ENCODE measurements at places on chromosomes 6 and 20.

GRCh38 chr6:39166189-39166911, 51.4 kb upstream of the SAYSD1 start:
- DNase-seq: peak; percentile 79

DNA sequence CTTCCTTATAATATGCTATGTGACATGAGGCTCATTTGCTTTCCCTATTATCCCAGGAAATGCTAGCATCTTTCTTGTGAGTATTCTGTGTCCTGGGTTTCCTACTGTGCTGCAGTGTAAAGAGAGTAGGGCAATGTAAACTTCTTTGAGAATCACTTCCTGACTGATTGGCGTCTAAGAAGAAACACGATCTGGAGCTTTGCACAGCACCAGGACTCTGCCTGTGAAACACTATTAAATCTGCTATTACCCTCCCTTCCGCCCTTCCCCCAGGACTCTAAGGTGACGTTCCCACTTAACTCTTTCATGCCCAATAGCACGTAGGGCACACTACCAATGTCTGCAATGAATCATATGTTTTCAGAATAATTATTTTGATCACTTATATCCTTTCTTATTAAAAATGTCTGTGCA, 607.3 kb upstream of the CITED2 start:
- DNase-seq: no peak

DNA sequence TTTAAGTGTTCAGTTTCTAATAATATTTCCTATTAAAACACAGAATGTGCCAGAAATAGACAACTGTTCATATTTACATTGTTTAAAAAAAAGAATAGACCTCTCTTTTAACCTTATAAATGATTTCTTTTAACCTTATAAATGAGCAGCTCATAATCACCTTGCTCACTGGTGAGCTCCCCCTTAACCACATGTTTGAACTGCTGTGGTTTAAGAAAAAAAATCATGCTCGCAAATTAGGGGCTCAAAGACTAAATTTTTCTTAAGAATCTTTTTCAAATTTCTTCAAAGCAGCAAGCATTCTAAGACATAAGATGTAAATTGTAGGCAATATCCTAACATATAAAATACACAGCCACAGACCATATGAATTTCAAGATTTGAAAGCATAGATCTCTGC, 32.8 kb downstream of the FAM8A1 start:
- no peak for DNase-seq

DNA sequence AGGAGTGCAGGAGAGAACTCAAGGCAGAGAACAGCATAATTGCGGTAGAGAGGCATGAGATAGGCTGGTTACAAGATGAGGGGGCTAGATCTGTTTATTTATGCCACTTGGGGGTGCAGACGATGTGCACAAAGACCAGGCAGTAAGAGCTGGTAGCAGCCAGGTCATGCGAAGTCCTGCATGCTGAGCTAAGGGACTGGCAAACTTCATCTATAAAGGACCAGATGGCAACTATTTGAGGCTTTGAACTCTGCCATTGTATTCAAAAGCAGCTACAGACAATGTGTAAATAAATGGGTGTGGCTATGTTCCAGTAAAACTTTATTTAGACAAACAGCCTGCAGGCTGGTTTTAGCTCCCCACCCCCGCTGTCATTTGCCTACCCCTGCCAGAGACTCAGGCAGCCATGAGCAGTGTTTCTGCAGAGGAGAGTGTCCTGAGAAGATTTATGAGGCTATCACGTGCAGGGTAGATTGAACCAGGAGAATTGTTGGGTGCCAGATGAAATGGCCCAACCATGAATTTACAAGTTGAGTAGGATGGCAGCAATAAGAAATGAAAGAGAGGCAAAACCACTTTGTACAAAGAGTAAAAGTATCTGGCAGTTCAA, 253.4 kb upstream of the MOCS1 start:
- DNase-seq: no peak

- no peak for DNase-seq
Observed at GRCh38 chr20:53691060-53691810, 97.6 kb upstream of the ZNF217 start.

- DNase-seq: no peak
Observed at GRCh38 chr6:64012351-64013001, 376.9 kb downstream of the PHF3 start.

- DNase-seq: no peak
Observed at GRCh38 chr6:142482974-142483373, 181.2 kb downstream of the ADGRG6 start.

GRCh38 chr20:55544638-55545037, 460.7 kb downstream of the CBLN4 start:
- DNase-seq: no peak

DNA sequence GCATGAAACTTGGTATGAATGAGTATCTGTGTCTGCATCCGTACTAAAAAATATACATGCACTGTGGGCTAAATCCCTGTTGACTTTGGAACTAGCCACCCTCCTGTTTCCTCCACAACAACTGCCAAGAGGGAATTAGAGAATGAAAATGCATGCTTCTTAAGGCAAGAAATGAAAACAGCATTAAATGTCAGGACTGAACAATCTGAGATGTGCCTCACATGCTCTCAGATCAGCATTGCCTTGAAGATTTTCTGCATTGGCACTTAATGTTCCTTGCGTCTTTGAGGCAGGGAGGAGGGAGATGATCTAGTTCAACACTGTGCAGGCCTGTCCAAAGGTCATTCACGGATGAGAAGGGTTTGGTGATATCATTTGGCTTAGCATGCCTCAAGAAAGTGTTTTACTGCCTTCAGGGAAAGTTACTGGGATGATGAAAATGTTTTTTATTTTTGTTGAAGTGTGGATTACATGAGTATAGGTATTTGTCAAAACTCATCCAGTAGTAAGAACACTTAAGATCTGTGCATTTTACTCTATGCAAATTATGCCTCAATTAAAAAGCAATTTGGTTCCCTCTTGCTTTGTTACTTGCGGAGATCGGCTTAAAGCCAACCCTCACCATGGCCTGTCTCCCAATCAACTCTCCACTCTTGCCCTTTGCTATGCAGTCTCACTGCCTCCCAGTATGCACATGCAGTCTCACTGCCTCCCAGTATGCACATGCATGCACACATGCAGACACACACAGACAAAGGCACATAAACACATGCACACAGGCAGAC, 47.5 kb upstream of the RIN2 start:
- DNase-seq: no peak

DNA sequence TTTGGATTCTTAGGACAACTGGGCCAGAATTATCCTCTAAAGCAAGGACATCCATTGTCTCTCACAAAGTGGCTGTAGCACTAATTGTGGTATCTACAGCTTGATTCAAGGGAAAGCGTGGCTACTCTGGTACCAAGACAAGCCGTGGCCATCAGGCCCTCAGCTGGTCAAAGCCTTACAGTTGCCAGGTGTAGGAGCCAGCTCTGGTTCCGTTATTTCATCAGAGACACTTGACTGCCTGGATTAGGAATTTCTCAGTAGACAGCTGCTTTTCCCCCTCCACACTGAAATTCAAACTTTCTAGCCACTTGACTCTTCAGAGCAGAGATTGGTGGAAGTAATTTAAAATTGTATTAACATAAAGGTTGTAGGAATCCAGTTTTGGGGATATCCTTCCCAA, 104.2 kb downstream of the ANKS1A start:
- no peak for DNase-seq

DNA sequence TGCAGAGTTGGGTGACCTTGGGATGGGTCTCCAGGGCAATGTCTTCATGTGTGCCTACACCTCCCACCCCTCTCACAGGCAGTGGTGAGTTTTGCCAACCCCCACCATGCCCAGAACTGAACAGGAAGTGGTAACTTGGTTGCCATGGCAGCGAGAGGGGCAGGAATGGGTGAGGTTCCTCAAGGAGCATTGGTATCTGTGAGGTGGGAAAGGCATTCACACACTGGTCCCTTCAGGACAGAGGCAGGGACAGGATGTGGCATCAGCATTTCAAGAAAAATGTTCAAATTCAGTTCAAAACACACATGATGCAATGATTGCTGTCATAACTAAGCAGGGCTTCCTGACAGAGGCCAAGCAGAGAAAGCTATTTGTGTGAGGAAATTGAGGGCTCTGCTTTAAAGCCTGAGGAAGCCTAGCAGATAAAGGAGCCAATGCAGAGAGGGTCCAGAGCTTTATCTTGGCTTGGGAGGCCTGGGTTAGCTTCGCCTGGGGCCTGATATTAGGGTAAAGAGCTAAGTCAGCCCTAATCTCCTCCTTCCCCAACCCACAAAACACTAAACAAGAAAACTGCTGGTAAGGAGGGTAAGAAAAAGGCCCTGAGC, 551 bp downstream of the TREML2 start:
- no peak for DNase-seq

DNA sequence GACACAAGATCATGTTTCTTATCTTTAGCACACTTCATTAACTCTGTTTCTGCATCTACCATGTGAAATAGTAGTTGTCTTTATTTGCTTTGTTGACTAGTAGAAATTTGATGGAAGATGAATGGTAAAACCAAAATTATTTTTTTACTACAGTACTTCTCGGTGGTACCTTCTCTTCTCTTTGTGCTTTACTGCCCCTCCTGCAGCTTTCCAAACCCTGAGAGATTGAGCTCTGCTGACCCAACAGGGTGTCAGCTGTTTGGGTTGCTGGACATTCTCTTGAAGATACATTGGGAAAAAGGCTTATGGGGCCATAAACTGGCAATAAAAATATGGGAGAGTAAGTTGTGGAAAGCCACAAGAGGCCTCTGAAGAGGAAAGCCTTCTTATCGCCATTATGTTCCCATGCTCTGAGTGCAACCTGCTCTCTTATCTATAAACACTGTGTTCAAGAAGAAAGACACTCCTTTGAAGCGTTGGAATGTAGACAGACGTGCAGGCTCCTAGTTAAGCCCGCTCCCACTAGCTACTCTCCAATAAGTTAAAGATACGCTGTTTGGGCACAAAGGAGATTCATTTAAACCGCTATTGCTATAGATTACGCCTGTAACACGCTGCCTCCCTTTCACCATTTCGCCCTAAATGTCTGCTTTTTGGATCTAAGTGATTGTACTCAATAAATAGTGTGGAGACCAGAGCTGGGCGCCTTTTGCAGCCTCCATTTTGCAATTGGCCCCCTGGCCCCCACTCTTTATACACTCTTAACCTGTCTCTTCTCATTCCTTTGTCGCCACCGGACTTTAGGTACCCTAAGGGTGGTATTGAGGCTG, 60.1 kb upstream of the PRSS16 start:
- DNase-seq: no peak

DNA sequence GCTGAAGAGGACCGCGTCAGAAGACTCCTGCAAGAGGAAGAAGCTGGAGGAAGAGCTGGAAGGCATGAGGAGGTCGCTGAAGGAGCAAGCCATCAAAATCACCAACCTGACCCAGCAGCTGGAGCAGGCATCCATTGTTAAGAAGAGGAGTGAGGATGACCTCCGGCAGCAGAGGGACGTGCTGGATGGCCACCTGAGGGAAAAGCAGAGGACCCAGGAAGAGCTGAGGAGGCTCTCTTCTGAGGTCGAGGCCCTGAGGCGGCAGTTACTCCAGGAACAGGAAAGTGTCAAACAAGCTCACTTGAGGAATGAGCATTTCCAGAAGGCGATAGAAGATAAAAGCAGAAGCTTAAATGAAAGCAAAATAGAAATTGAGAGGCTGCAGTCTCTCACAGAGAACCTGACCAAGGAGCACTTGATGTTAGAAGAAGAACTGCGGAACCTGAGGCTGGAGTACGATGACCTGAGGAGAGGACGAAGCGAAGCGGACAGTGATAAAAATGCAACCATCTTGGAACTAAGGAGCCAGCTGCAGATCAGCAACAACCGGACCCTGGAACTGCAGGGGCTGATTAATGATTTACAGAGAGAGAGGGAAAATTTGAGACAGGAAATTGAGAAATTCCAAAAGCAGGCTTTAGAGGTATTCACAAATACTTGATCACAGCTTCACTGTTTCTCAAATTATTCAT, 8.9 kb upstream of the SNRNP48 start:
- DNase-seq: no peak

- no peak for DNase-seq
Observed at GRCh38 chr6:111464184-111464583, 18.8 kb downstream of the REV3L start.

- DNase-seq: no peak
Observed at GRCh38 chr6:109854541-109855308, 123.4 kb upstream of the GPR6 start.

DNA sequence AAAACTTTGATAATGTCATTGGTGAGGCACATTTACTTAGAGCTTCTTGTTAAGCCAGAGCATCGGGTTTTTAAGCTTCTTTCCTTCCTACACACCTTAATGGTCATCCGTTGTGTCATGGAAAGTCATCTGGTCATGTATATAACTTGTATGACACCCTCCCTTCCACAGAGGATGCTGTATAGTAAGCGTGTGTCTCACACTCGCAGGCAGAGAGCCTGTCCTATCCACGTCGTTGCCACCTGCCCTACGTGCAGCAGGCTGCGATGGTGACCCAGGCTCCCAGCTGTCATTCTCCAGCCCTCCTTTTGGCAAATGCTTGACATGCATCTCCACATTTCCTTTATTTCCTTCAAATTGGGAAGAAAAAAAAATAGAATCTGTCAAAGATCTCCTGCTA, 85.6 kb downstream of the MYB start:
- no peak for DNase-seq

DNA sequence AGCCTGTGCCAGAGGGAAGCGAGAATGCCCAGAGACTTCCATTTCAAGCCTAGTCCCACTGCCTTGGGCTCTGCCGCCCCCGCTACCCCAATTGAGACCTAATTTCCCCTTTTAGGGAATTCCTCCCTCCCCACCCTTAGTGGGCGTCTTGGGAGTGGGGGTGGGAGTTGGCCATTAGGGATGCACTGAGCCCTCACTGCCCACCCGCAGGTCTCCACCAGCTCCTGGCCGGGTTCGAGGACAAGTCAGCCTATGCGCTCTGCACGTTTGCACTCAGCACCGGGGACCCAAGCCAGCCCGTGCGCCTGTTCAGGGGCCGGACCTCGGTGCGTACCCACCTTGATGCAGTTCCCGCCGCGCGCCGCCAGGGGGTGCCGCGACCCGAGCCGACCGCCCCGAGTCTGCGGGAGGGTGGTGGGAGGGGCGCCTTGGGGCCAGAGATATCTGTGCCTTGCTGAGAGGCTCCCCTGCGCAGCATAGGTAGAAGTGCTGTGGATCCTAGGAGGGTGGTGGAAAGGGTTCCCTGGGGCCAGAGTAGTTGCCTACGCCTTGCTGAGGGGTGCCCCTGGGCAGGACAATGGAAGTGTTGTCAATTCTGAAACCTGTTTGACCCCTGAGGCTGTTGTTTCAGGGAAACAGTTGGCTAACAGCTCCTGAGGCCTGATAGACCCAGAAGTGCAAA, 9.2 kb downstream of the ITPA start:
- peak; percentile 61 for DNase-seq

- DNase-seq: no peak
Observed at GRCh38 chr6:82380566-82381185, 17.1 kb downstream of the TPBG start.

GRCh38 chr6:169536446-169537170, 165.2 kb downstream of the WDR27 start:
- no peak for DNase-seq
